Renal pelvis (tissue), 12 donors: ENCODE measurements at places on chromosomes 12 and 14. TPM values are rescaled to one million over a fixed set of nuclear protein-coding genes. Genes with fewer than 3 reads are reported as not detected.

Gene LRRC43
- polyA plus RNA-seq, result 8.0 TPM

Gene CCDC197
- polyA plus RNA-seq, result not detected

Gene HOXC11
- 2.1 TPM for polyA plus RNA-seq

Gene CFAP73
- 2.2 TPM for polyA plus RNA-seq

Gene P2RX4
- polyA plus RNA-seq, result 39.6 TPM

Gene SLCO1C1
- 0.75 TPM for polyA plus RNA-seq

Gene ADCY4
- polyA plus RNA-seq, result 20.8 TPM

Gene HVCN1
- 9.8 TPM for polyA plus RNA-seq

Gene CFL2
- polyA plus RNA-seq, result 61.8 TPM

Gene DNAJC22
- polyA plus RNA-seq, result 25.4 TPM

Gene CCT2
- polyA plus RNA-seq, result 251 TPM

Gene PIWIL1
- polyA plus RNA-seq, result 0.13 TPM

Gene PRMT5
- polyA plus RNA-seq, result 150 TPM

Gene AMIGO2
- 47.3 TPM for polyA plus RNA-seq

Gene ITGA7
- 43.3 TPM for polyA plus RNA-seq

Gene DBX2
- polyA plus RNA-seq, result 0.10 TPM

Gene WNT1
- polyA plus RNA-seq, result not detected

Gene GLRX5
- 71.6 TPM for polyA plus RNA-seq

Gene ITGB7
- 1.7 TPM for polyA plus RNA-seq

Gene ESRRB
- 7.8 TPM for polyA plus RNA-seq

Gene BDKRB1
- polyA plus RNA-seq, result 0.33 TPM

Gene METTL25
- polyA plus RNA-seq, result 17.7 TPM

Gene APOF
- polyA plus RNA-seq, result 0.10 TPM

Gene GOLT1B
- polyA plus RNA-seq, result 32.7 TPM

Gene IGF1
- 5.6 TPM for polyA plus RNA-seq

Gene CLEC7A
- 1.1 TPM for polyA plus RNA-seq

Gene TSHR
- 0.12 TPM for polyA plus RNA-seq

Gene RNASE7
- polyA plus RNA-seq, result 0.31 TPM

Gene ANO2
- polyA plus RNA-seq, result 5.2 TPM

Gene GPR137C
- 6.2 TPM for polyA plus RNA-seq

Gene APOLD1
- polyA plus RNA-seq, result 10.3 TPM

Gene TEX22
- 2.6 TPM for polyA plus RNA-seq

Gene SYNE3
- polyA plus RNA-seq, result 2.0 TPM

Gene KRT7
- polyA plus RNA-seq, result 64.3 TPM

Gene CMTM5
- polyA plus RNA-seq, result 2.3 TPM

Gene KLHDC1
- 5.0 TPM for polyA plus RNA-seq

Gene TSFM
- polyA plus RNA-seq, result 38.7 TPM

Gene ZC2HC1C
- polyA plus RNA-seq, result 9.4 TPM

Gene EML1
- polyA plus RNA-seq, result 33.6 TPM

Gene OAS3
- 10.8 TPM for polyA plus RNA-seq

Gene ASCL1
- polyA plus RNA-seq, result 0.31 TPM

Gene FAM90A1
- polyA plus RNA-seq, result 3.1 TPM

Gene INSM2
- not detected for polyA plus RNA-seq

Gene SPTB
- polyA plus RNA-seq, result 15.5 TPM

Gene LTBR
- 67.5 TPM for polyA plus RNA-seq

Gene RPGRIP1
- polyA plus RNA-seq, result 0.47 TPM

Gene SLC6A13
- 60.0 TPM for polyA plus RNA-seq
